Osteocyte (in vitro differentiated cells): ENCODE measurements at places on chromosomes 3 and 15. TPM values are rescaled to one million over a fixed set of nuclear protein-coding genes. Genes with fewer than 3 reads are reported as not detected.

- no peaks in the 10 kb centered on the region for H3K36me3 ChIP-seq
- no peak overlapping the region for H3K27ac ChIP-seq
- H3K4me3 ChIP-seq: no peak overlapping the region
- H3K27me3 ChIP-seq: peaks cover 7% of the 10 kb centered on the region
- no peak for DNase-seq
These were observed 354.6 kb upstream of the SATB1 start for GRCh38 chr3:18779704-18780103.

- H3K27ac ChIP-seq: no peak overlapping the region
- H3K36me3 ChIP-seq: peaks cover 38% of the 10 kb centered on the region
These were observed 52.8 kb downstream of the OPA1 start for GRCh38 chr3:193645806-193646205.

Gene SLC2A2
- not detected in 2 replicates for total RNA-seq

GRCh38 chr15:38054488-38054887 is 120.0 kb downstream of the TMCO5A start:
- peaks cover 33% of the 10 kb centered on the region for H3K4me1 ChIP-seq
- no peak overlapping the region for H3K4me3 ChIP-seq
- H3K27ac ChIP-seq: no peak overlapping the region
- DNase-seq: no peak

GRCh38 chr15:70459312-70459711 is 304.0 kb downstream of the UACA start:
- H3K27me3 ChIP-seq: peaks cover 82% of the 10 kb centered on the region
- no peaks in the 10 kb centered on the region for H3K36me3 ChIP-seq
- H3K4me1 ChIP-seq: no peaks in the 10 kb centered on the region
- no peak for DNase-seq
- H3K27ac ChIP-seq: no peak overlapping the region

Gene SSUH2
- not detected in 2 replicates for total RNA-seq

- no peak for DNase-seq
- peaks cover 82% of the 10 kb centered on the region for H3K4me1 ChIP-seq
- H3K36me3 ChIP-seq: peaks cover 48% of the 10 kb centered on the region
- H3K4me3 ChIP-seq: peak overlapping the region; percentile 22
- H3K27me3 ChIP-seq: no peaks in the 10 kb centered on the region
These were observed 17.6 kb downstream of the TKT start for GRCh38 chr3:53238051-53238850.

Gene CPNE9
- total RNA-seq: 0.26 TPM in 1 of 2 replicates, not detected in the other

DNA sequence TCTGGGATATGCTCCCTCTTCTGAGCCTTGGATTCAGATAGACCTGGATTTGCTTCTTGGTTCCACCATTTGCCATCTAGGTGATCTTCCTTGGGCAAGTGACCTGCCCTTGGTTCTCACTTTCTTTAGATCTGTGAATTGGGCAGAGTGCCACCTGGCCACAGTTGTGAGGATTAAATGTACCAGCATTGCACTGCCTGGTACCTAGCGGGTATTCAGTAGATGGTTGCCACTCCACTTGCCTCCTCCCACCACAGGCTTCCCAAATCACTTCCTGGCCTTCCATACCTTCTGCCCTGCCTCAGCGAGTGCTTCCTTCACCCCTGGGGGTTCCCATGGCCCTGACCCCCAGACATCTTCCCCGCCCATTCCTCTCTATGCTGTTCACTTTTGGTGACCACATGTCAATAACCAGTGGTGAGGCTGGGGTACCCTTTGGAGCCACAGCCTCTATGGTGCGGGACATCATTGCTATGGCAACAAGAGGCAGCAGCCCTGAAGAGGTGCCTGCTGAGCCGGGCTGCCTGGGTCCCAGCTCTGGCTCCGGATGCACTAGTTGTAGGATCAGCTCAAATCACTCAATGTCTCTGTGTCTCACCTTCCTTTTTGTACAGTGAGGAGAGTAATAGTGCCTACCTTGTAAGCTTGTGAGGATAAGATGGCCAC is 40.5 kb downstream of the CMTM7 start:
- DNase-seq: peak; percentile 66
- H3K27ac ChIP-seq: no peak overlapping the region
- H3K36me3 ChIP-seq: no peaks in the 10 kb centered on the region
- no peaks in the 10 kb centered on the region for H3K27me3 ChIP-seq

GRCh38 chr15:88725305-88726210 is 77.7 kb upstream of the ACAN start:
- H3K27ac ChIP-seq: no peak overlapping the region
- no peaks in the 10 kb centered on the region for H3K4me1 ChIP-seq
- peak; percentile 40 for DNase-seq
- no peaks in the 10 kb centered on the region for H3K36me3 ChIP-seq
- no peak overlapping the region for H3K4me3 ChIP-seq
- peaks cover 15% of the 10 kb centered on the region for H3K27me3 ChIP-seq

GRCh38 chr3:197149528-197149927 is 119.9 kb upstream of the MELTF start:
- peak overlapping the region; percentile 9 for H3K27ac ChIP-seq
- H3K4me3 ChIP-seq: no peak overlapping the region

Gene GPR27
- 0.63 and 0.94 TPM in 2 replicates for total RNA-seq

DNA sequence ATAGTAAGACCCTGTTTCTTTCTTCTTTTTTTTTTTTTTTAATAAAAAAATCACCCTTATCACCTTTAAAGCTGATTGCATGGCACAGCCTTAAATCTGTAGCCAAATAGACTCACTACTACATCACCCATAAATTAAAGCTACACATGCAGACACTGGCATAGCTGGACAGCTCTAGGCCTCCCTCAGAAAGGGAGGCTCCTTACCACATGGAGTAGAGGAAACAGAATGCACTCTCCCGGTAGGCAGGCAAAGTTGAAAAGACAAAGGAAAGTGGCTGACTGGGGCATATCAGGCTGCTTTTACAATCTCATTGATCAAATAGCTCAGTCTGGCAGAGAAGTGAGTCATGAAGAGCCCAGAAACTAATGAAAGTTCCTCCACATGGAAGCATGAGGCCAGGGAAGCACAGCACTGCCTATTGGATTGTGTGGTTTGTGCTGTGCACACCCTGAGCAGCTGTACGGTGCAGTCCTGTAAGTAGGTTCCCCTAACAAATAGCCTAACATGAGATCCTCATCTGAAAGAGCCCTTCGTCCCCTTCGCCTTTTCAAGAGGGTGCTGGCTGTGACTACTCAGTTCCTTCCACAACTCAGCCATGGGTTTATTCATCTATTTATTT is 32.7 kb upstream of the FAM98B start:
- DNase-seq: no peak
- H3K36me3 ChIP-seq: no peaks in the 10 kb centered on the region
- no peaks in the 10 kb centered on the region for H3K4me1 ChIP-seq

Gene SEC22C
- total RNA-seq: 56.2 and 58.4 TPM in 2 replicates

DNA sequence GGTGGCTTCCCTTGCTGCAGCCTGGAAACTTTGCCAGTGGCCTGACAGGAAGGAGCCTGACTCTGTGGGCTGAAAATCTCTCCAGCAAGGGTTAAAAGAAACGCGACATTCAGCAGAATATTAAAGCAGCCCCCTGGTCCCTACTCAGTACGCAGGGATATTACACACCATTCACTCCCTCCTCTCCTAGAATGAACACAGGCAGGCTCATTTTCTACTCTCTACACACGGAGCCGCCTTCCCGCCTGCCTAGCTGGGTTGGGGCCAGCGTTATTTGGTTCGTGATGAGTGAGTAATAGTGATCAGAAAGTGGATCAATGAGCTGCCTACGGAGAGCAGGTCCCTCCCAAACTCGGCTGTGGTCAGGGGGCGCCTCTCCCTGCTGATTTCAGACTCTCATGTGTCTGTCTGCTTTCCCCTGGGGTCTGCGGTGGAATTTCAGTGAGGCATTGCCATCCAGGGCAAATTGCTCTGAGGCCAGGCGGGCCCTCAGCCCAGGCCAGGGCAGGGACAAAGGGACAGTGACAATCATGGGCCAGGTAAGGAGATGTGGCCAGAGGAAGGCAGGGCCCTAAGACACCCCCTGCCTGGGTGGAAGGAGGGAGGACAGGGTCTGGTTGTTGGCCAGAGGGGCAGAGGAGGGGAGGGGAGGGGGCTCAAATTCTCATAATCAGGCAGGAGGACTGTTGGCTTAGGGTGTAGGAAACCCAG is 2.8 kb downstream of the EPHB1 start:
- no peak overlapping the region for H3K4me3 ChIP-seq
- H3K27me3 ChIP-seq: peaks cover 30% of the 10 kb centered on the region
- no peak overlapping the region for H3K27ac ChIP-seq
- peak; percentile 75 for DNase-seq

DNA sequence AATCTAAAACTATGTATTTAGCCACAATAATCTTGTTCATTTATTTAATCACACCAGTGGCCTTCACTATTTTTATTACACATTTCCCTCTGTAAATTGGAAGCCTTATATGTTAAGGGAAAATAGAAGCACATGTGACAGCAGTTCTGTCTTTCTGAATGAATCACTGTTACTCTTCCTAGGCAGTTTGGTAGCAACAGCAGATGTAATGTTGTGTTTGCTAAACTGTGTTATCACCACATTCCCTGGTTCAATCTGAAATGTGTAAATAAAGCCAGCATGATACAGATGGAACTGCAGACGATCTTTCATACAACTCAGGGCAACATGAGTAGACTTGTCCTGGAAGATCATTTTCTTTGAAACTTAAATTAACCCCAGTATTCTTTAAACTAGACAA is 220.1 kb downstream of the MCTP2 start:
- no peak overlapping the region for H3K27ac ChIP-seq
- no peaks in the 10 kb centered on the region for H3K4me1 ChIP-seq
- H3K27me3 ChIP-seq: no peaks in the 10 kb centered on the region

DNA sequence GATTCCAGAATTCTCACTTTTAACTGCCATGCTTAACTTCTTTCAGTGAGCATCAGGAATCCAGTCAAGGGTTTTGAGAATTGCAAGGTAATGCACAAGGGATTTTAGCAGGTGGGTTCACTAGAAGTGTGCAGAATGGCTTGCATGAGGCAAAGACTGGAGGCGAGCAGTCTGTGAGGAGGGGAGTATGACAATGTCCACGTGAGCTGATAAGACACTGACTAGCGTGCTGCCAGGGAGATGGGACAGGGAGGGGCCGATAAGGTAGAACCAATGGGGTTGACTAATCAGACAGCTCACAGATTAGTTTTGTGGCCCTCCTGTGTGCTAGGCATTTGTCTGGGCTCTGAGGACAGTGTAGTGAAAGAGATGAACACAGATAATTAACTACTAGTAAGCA is 102.0 kb upstream of the DAZL start:
- H3K4me1 ChIP-seq: no peaks in the 10 kb centered on the region
- peaks cover 35% of the 10 kb centered on the region for H3K27me3 ChIP-seq
- H3K27ac ChIP-seq: no peak overlapping the region
- H3K4me3 ChIP-seq: no peak overlapping the region

- H3K4me3 ChIP-seq: no peak overlapping the region
- H3K36me3 ChIP-seq: no peaks in the 10 kb centered on the region
- no peaks in the 10 kb centered on the region for H3K27me3 ChIP-seq
These were observed 330.7 kb downstream of the LSAMP start for GRCh38 chr3:116114586-116114985.

DNA sequence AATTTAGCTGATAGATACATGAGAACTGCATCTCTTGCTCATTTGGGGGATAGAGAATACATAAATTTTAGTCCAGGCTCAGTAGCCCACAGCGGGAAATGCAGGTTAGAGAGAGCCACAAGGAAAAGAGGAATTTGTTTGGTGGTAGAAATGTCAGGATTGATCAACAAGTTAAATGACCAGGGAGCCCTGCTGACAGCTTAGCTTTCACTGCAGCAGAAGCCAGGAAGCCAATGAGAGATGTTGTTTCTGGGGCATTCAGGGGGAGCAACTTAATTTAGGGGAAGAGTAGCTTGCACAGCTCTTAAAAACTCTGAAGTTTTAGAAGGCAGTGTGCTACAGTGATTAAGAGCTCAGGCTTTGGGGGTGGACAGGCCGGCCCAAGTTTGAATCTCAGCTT is 22.7 kb downstream of the ARHGEF26 start:
- no peak for DNase-seq
- no peaks in the 10 kb centered on the region for H3K36me3 ChIP-seq
- peaks cover 2% of the 10 kb centered on the region for H3K4me1 ChIP-seq
- no peak overlapping the region for H3K27ac ChIP-seq
- H3K4me3 ChIP-seq: no peak overlapping the region

- no peaks in the 10 kb centered on the region for H3K27me3 ChIP-seq
- no peak overlapping the region for H3K27ac ChIP-seq
- no peak overlapping the region for H3K4me3 ChIP-seq
- H3K4me1 ChIP-seq: peaks cover 28% of the 10 kb centered on the region
- no peak for DNase-seq
These were observed 49.8 kb downstream of the TCF12 start for GRCh38 chr15:56968256-56968655.

DNA sequence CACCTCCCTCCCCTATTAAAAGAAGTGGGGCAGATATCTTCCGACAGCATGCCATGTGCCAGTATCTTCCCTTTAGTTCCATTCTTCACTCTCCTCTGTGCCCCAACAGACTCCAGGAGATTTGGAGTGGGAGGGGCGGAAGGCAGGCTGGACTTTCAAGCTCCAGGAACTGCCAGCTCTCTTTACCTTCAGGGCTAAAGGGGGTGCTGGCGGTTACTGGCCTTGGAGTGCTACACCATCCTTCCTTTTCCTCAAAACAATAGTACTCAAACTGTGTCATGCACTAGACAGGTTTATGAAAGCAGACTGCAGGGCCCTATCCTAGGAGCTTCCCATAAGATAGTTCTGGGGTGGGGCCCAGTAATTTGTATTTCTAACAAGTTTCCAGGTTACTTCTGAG is 6.0 kb downstream of the LINS1 start:
- H3K4me1 ChIP-seq: peaks cover 8% of the 10 kb centered on the region
- no peaks in the 10 kb centered on the region for H3K27me3 ChIP-seq
- no peak overlapping the region for H3K27ac ChIP-seq

DNA sequence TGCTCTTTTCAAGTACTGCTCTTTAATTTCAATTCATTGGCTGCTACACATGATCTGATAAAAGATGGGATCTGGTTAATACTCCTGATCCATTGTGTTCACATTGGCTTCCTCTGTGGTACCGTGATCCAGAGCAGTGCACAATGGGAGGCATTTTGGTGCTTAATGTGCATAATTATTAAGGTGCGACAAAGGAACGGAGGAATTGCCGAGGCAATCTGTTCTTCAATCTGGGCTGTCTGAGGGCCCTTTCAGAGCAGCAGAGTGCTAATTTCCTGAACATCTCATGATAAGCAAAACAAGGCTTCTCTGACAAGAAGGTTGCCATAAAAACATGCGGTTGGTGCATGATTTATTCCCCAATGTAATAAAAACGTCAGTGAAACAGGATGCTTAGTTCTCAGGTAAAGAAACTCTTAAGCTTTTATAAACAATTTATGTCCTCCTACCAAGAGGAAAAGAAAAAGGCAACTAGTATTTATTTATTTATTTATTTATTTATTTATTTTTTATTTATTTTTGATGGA is 64.0 kb upstream of the EPHA3 start:
- peaks cover 27% of the 10 kb centered on the region for H3K4me1 ChIP-seq
- H3K27ac ChIP-seq: no peak overlapping the region
- DNase-seq: no peak
- no peak overlapping the region for H3K4me3 ChIP-seq
- no peaks in the 10 kb centered on the region for H3K36me3 ChIP-seq

GRCh38 chr3:40663280-40663679 is 138.5 kb downstream of the ZNF621 start:
- DNase-seq: no peak
- no peak overlapping the region for H3K27ac ChIP-seq
- H3K36me3 ChIP-seq: no peaks in the 10 kb centered on the region
- peaks cover 6% of the 10 kb centered on the region for H3K27me3 ChIP-seq
- H3K4me1 ChIP-seq: no peaks in the 10 kb centered on the region

Gene SCAANT1
- total RNA-seq: not detected in 2 replicates

- no peaks in the 10 kb centered on the region for H3K4me1 ChIP-seq
- H3K4me3 ChIP-seq: no peak overlapping the region
- DNase-seq: no peak
- peaks cover 30% of the 10 kb centered on the region for H3K27me3 ChIP-seq
- no peaks in the 10 kb centered on the region for H3K36me3 ChIP-seq
- no peak overlapping the region for H3K27ac ChIP-seq
These were observed 8.5 kb downstream of the EPB42 start for GRCh38 chr15:43212299-43212698.

Gene GOLGA8J
- 0.34 TPM in 1 of 2 replicates, not detected in the other for total RNA-seq
